Trophoblast cell (in vitro differentiated cells and primary cell): ENCODE measurements at places on chromosomes 3 and 15.
A peak's percentile ranks its signal among the peaks of the same experiment; 100 is the strongest.

GRCh38 chr3:4595710-4596113 lies 102.6 kb downstream of the ITPR1 start:
- no peaks in the 10 kb centered on the region for H3K27me3 ChIP-seq
- H3K27ac ChIP-seq: no peak overlapping the region
- no peaks in the 10 kb centered on the region for H3K36me3 ChIP-seq
- no peaks in the 10 kb centered on the region for H3K4me1 ChIP-seq
- no peak overlapping the region for H3K4me3 ChIP-seq

DNA sequence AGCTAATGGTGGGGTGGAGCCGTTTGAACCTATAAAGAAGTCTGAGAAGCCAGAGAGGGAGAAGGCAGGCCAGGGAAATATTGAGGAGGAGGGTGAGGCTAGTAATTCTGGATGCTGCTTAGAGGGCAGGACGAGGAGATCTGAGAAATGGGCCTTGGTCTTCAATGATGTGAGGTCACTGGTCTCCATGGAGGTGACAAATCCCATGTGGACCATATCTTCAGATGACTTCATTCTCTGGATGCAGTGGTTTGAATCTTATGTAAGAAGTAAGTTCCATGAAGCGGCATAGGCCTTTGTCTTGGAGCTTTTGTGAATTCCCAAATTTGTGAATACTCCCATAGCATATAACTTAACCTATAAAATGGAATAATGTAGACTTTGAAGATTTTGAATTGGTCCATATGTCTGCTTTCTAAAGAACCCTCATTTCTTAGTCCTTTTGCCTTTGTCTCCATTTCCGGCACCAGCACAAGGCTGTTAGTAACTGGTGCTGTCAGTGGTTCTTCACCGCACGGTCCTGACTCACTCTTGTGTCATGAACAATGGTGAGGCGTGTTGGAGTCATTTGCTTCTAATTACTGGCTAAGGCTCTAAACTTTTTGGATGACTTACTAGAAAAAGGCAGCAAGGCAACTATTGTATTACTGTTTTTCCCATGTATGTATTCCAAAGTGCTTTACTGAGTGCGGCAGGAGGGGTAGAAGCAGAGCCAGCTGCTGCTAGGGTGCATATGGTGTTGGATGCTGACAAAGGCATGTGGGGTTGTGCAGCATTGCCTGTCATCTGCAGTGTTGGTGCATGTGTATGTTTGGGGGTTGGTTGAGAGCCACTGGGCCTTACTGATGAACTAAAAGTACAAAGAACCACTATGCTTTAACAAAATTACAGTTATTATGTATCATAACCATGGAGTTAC lies 279.3 kb upstream of the C2CD4B start:
- no peak overlapping the region for H3K27ac ChIP-seq
- DNase-seq: peak; percentile 8
- peaks cover 5% of the 10 kb centered on the region for H3K4me1 ChIP-seq
- peaks cover 3% of the 10 kb centered on the region for H3K36me3 ChIP-seq
- H3K4me3 ChIP-seq: no peak overlapping the region
- H3K27me3 ChIP-seq: no peaks in the 10 kb centered on the region

DNA sequence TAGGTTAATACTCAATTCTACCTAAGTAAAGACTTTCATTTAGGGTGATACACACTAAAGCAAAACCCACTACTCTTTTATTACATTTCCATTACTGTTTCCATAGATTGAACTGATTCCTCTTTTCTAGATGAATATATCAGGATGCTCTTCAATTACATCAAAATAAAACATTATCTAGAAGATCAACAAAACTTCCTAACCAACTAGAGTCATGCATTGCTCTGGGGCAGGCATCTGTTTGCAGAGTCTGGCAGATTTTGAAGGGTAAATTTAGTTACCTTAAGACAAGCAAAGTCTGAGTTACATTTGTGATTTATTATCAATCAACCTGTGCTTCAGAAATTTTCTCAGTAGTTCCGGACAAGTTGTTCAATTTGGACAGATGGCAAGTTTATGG lies 117.1 kb downstream of the NEK11 start:
- H3K36me3 ChIP-seq: no peaks in the 10 kb centered on the region
- H3K4me3 ChIP-seq: no peak overlapping the region
- no peak overlapping the region for H3K27ac ChIP-seq
- H3K4me1 ChIP-seq: no peaks in the 10 kb centered on the region
- H3K27me3 ChIP-seq: no peaks in the 10 kb centered on the region
- no peak for DNase-seq

GRCh38 chr15:101558221-101558941 lies 68.9 kb upstream of the PCSK6 start:
- peak; percentile 50 for DNase-seq
- no peaks in the 10 kb centered on the region for H3K36me3 ChIP-seq
- H3K4me3 ChIP-seq: no peak overlapping the region

DNA sequence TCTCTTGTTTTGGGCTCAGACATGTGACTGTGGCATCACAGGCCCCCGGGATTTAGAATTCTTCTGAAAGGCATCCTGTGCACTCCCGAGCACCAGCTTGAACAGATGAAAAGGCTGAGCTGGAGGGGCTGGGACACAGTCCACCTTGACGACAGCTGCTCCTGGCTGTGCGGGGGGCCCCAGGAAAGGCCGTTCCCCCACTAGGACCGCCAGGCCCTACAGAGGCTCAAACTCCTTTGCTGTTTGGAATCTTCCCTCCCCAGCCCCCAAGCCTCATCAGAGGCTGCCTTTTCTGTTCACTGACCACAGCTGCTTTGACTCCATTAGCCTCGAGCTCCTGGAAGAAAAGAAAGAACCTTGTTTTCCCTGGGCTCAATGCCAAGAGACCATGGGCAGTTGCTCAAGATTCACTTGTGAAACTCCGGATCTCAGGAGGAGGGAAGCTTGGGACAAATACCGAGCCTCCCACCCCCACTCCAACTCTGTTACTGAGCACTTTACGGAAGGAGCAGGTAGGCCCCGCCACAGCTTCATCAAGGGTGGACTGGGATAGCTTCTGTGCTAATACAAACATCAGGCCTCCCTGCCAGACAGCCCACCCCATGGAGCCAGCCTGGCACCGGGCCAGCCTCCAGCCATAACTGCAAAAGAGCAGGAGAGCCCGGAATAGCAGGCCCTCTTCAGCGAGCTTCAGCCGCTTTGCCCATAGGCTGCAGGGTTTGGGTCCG lies 15.7 kb downstream of the CIDEC start:
- DNase-seq: no peak
- no peaks in the 10 kb centered on the region for H3K36me3 ChIP-seq
- H3K27ac ChIP-seq: no peak overlapping the region
- no peaks in the 10 kb centered on the region for H3K27me3 ChIP-seq

GRCh38 chr15:68816795-68817303 lies 3.8 kb downstream of the ANP32A start:
- H3K4me1 ChIP-seq: peaks cover 11% of the 10 kb centered on the region
- peak; percentile 7 for DNase-seq
- H3K27ac ChIP-seq: peak overlapping the region; percentile 89

- no peak overlapping the region for H3K27ac ChIP-seq
- H3K36me3 ChIP-seq: no peaks in the 10 kb centered on the region
- peak; percentile 76 for DNase-seq
- H3K4me3 ChIP-seq: no peak overlapping the region
- no peaks in the 10 kb centered on the region for H3K4me1 ChIP-seq
Observed at GRCh38 chr3:60434950-60435349, 816.3 kb downstream of the FHIT start.

- peaks cover 21% of the 10 kb centered on the region for H3K4me1 ChIP-seq
- H3K27ac ChIP-seq: no peak overlapping the region
- no peaks in the 10 kb centered on the region for H3K36me3 ChIP-seq
- no peak for DNase-seq
- no peak overlapping the region for H3K4me3 ChIP-seq
- no peaks in the 10 kb centered on the region for H3K27me3 ChIP-seq
Observed at GRCh38 chr15:69467636-69468035, 15.0 kb downstream of the RPLP1 start.

DNA sequence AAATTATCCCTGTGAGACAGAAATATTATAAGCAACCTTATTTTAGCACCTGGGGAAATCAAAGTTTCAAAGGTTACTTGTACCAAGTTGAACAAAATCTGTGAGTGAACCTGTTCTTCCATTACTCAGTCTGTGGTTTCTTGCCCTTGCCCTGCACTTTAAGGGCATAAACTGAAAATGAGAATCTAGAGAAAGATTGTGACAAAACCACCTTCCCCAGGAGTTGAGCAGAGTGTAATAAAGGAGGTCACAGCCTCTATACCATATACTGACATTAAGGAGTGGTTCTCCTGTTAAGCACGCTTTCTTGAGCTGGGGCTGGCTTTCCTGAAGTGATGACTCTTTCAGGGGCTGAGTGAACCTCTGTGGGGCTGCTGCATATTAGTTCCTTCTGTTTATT lies 143.4 kb downstream of the PDCD6IP start:
- no peak for DNase-seq
- H3K27me3 ChIP-seq: no peaks in the 10 kb centered on the region
- H3K27ac ChIP-seq: no peak overlapping the region
- no peaks in the 10 kb centered on the region for H3K36me3 ChIP-seq
- no peak overlapping the region for H3K4me3 ChIP-seq

DNA sequence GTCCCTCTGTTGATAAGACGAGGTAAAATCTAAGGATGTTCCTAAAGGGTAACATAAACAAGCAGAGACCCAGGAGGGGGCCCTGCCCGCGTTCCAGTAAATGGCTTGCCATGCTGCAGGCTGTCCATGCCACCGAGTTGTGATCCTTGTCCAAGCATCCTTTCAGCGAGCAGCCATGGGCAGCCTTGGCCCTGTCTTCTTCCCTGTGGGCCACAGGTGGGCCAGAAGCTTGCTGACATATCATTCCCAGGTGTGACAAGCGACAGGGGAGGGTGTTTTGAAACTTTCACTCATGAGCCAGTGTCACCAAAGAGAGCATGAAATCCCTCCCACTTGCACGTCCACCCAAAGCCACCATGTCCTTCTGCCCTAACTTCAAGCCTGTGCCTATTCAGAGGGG lies 53.7 kb downstream of the PCSK6 start:
- DNase-seq: no peak
- peaks cover 2% of the 10 kb centered on the region for H3K4me1 ChIP-seq
- H3K27ac ChIP-seq: no peak overlapping the region
- no peaks in the 10 kb centered on the region for H3K27me3 ChIP-seq

GRCh38 chr15:38071211-38071972 lies 137.0 kb downstream of the TMCO5A start:
- no peak overlapping the region for H3K27ac ChIP-seq
- H3K36me3 ChIP-seq: no peaks in the 10 kb centered on the region
- no peaks in the 10 kb centered on the region for H3K27me3 ChIP-seq
- no peak overlapping the region for H3K4me3 ChIP-seq
- H3K4me1 ChIP-seq: peaks cover 24% of the 10 kb centered on the region

DNA sequence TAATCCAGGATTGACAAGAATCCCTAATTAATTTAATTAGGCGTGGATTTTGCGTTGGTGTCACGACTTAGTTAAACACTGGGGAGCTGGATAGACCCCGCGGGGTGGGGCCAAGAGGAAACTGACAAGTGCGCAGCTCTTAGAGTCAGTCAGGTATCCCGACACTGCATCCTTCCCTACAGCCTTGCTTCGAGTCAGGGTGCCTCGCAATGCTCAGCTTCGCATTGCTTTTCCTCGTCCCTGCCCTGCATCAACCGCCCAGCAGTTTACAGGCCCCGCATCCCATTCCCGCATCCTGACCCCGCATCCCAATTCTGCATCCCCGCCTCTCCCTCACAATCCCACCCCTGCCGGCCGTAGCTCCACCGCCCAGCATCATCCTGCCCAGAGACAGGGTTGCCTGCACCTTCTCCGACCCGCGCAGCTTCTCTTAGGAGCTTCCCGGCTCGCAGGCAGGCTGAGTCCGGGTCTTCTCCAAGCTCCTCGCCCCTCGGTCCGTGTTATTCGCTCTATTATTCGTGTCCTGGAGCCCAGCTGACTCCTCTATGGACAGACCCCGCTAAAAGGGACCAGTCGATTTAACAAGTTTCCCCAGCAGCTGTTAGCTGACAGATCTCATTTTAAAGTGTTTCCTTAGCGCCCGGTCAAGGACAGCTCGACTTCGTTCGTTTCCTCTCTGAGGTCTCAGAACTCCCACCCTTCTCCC lies 699 bp upstream of the SHOX2 start:
- H3K27ac ChIP-seq: no peak overlapping the region
- no peak overlapping the region for H3K4me3 ChIP-seq
- peak; percentile 27 for DNase-seq
- peaks cover 5% of the 10 kb centered on the region for H3K4me1 ChIP-seq
- no peaks in the 10 kb centered on the region for H3K36me3 ChIP-seq

DNA sequence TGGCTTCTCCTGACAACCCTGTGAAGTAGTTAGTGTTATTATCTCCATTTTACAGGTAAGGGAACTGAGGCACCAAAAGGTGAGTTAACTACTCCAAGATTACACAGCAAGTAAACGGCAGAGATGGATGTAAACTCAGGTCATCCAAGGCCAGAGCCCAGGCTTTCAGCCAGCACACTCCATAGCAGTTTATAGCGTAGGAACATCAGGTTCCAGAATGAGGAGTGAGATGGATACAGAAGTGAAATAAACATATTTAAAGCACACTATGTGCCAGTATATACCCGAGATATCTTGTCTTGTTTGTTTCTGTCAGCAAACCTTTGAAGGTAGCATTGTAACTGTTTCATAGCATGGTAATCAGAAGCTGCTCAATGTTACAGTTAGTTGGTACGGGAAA lies 279.0 kb downstream of the OXSM start:
- no peaks in the 10 kb centered on the region for H3K27me3 ChIP-seq
- H3K4me3 ChIP-seq: no peak overlapping the region
- H3K4me1 ChIP-seq: no peaks in the 10 kb centered on the region
- no peaks in the 10 kb centered on the region for H3K36me3 ChIP-seq
- H3K27ac ChIP-seq: no peak overlapping the region

- peaks cover 5% of the 10 kb centered on the region for H3K36me3 ChIP-seq
- no peaks in the 10 kb centered on the region for H3K4me1 ChIP-seq
- no peak for DNase-seq
- no peaks in the 10 kb centered on the region for H3K27me3 ChIP-seq
- no peak overlapping the region for H3K4me3 ChIP-seq
- no peak overlapping the region for H3K27ac ChIP-seq
Observed at GRCh38 chr3:126434264-126434590, 39.5 kb downstream of the CFAP100 start.

DNA sequence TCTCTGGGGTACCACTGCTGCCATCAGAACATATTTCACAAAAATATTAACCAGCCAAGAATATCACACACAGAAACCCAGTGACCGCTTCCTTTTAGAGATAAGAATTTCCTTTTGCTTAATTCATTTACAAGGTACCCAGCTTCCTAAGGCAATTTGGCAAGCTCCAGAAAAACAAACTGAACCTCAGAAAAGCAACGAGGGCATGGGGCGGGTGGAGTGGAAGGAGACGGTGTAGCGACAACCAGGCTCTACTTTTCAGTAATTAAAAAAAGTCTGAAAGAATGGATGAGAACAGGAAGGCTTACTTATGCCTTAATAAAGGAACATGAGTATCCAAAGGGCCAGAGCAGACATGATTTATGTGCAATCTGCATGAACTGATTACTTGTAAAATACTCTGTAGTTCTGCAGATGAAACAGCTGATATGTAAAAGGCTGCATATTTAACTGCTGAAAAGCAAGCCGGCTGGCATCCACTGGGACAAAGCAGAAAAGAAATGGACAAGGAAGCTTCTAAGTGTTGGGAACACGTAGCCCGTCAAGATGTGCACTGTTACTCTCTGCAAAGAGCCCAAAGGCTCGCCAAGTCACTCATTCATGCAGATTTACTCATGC lies 18.6 kb downstream of the RFTN1 start:
- H3K27me3 ChIP-seq: no peaks in the 10 kb centered on the region
- DNase-seq: no peak
